ENCODE measurements at places on chromosomes 3 and 15.

DNA sequence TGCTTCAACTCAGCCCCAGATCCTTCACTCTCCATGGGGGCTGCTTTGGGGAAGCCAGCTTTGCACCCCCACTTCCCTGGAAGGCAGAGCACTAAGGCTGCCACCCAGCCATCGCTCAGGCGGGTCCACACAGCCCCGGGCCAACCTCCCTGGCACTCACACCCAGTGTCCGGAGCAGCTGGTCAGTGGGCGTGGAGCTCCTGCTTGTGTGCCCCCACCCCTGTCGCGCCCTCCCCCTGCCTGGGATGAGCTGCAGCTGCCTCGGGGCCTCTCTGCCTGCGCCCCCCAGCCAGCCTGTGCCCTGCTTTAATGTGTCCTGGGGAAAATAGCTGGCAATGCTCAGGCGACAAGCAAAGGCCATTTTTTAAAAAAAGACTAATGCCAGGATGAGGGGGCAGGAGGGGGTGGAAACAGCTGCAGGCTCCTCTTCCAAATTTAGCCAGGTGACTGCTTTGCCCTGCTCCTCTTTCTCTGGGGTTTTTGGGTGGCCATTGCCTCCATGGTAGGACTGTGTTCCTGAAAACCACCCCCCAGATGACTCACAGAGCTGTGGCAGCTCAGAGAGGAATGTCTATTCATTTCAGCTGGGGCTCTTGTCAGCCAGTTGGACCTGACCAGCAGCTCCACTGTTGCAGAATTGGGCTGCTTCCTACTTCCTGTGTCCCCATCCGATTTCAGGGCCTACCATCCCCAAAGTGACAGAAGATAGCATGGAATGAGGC, 65.0 kb downstream of the CEMIP start:
- no peaks in the 10 kb centered on the region for H3K36me3 ChIP-seq
- no peak overlapping the region for H3K4me3 ChIP-seq
- no peak overlapping the region for H3K27ac ChIP-seq
- no peak for DNase-seq
- H3K4me1 ChIP-seq, result no peaks in the 10 kb centered on the region

DNA sequence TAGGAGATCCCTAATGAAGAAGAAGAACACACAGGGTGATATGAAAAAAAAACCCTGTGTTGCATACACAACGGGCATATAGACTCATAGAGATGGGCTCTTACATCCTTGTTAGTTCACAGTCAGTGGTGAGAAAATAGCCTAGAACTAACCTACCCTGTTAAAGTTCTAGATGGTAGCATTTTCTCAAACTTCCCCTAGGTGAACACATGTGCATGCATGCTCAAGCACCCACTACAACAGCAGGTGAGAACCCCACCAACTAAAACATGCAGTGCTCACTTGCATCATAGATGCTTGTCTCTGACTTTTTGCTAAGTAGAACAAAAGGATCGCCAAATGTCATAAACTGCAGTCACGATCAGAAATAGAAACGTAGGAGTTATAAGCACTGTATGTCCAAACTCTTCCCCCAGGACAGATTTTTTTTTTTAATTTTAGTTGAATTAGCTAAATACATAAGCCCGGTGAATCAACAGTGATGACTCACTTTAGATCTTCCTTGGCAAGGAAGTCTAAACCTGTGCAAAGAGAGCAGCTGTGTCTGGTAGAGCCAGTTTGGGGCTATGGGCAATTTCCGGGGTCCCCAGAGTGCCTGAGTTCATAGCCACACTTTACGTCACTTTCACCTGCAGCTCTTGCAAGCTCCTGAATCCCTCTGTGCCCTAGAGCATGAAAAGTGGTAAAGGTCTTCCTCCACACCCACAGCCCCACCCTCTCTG, 96.2 kb upstream of the SEMA6D start:
- H3K27ac ChIP-seq, result no peak overlapping the region
- DNase-seq, result no peak
- no peaks in the 10 kb centered on the region for H3K4me1 ChIP-seq
- H3K27me3 ChIP-seq, result peaks cover 2% of the 10 kb centered on the region
- H3K4me3 ChIP-seq, result no peak overlapping the region
- no peaks in the 10 kb centered on the region for H3K36me3 ChIP-seq

DNA sequence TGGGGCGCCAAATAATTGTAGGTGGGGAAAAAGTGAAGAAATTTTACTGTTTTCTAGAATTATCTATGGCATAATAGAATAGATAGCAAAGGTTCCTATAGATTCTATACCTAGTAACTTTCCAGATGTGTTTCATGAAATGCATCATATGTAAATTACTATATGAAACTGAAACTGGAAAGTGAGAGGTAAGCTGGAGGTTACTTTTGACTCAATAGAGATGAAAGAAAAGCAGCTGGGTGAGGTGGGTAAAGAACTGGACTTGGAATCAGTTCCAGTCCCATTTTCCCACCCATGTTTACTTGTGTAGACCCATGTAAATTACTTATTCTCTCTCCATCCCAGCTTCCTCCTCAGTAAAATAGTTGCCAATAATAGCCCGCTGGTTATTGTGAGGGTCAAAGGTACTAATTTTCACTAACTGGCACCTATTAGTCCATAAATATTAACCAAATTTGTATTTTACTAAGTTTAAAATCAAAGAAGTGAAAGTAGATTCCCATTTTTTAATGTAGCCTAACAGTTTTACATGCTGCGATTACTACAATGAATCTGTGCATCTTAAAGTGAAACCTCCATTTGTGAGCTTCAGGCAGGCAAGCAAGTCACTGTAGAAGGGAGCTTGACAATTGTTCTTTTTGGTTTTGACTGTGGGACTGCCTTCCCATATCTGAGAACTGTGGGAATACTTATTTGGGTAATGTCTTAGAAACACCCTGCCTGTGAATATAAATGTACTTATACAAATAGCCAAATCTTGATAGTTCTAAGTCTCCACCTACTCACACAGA, 312.1 kb downstream of the SLC9A9 start:
- DNase-seq, result no peak
- peaks cover 3% of the 10 kb centered on the region for H3K27me3 ChIP-seq
- H3K4me3 ChIP-seq, result no peak overlapping the region
- no peak overlapping the region for H3K27ac ChIP-seq
- H3K36me3 ChIP-seq, result peaks cover 3% of the 10 kb centered on the region

- H3K36me3 ChIP-seq, result no peaks in the 10 kb centered on the region
- no peaks in the 10 kb centered on the region for H3K27me3 ChIP-seq
- no peak for DNase-seq
- H3K27ac ChIP-seq, result no peak overlapping the region
- H3K4me3 ChIP-seq, result no peak overlapping the region
- H3K4me1 ChIP-seq, result no peaks in the 10 kb centered on the region
Observed at GRCh38 chr3:21256932-21257331, 494.1 kb downstream of the ZNF385D start.

DNA sequence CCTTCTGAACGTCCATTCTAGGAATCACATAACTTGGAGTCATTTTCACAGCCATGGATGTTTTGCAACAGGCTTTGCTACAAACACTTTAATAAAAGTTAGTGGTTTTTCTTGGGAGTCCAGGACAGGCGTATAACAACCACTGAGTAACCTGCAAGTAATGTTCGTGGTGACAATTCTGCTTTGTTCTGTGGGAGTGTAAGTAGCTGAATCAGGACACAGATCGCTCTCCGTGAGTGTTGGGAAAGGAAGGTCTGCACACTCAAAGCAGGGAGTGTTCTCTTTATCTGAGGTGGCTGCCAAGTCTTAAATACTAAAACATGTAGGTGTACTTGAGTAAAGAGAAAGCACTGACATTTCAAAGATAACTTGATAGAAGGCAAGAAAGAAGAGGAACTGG, 7.9 kb upstream of the BNC1 start:
- H3K4me3 ChIP-seq, result no peak overlapping the region
- no peak for DNase-seq

- H3K36me3 ChIP-seq, result no peaks in the 10 kb centered on the region
- no peak for DNase-seq
- no peaks in the 10 kb centered on the region for H3K4me1 ChIP-seq
- no peak overlapping the region for H3K27ac ChIP-seq
- H3K27me3 ChIP-seq, result peaks cover 1% of the 10 kb centered on the region
- H3K4me3 ChIP-seq, result no peak overlapping the region
Observed at GRCh38 chr15:67307156-67307555, 52.6 kb downstream of the IQCH start.

DNA sequence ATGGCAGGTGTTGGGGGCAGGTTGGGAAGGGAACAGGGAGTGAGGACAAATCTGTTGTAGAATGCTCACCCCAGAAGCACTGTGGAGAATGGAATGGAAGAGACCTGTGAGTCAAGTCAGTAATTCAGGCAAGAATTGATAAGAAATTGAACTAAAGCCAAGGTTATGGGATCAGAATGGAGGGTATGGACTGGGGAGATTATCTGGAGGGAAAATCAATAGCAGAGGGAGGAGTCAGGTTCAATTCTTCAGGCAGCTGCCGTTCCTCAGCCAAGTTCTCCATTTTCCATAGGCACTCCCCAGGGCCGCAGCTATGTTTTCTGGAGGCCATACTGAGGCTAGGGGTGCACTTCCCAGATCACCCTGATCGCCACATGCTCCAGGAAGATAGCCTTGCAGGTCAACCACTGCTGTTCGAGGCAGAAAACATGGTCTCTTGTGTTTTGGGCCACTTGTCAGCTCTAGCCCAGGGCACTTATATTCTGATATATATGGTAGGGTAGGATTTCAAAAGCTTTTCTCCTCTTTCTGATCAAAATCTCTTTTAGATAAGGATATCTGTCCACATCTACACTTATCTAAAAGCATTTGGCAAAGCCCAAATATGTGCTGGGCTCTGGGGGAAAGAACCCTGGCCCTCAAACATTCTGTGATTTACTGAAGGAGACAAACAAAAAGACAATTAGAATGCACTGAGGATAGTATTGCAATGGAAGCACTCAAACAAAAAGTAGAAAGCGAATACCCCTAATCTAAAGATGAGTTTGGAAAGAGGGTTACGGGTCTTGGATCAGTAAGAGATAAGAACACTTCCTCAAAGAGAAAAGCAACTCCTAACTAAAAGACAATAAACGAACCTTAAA, 92.3 kb downstream of the TMEM212 start:
- H3K36me3 ChIP-seq, result no peaks in the 10 kb centered on the region
- no peak overlapping the region for H3K4me3 ChIP-seq
- no peaks in the 10 kb centered on the region for H3K27me3 ChIP-seq
- H3K27ac ChIP-seq, result no peak overlapping the region
- H3K4me1 ChIP-seq, result peaks cover 2% of the 10 kb centered on the region
- no peak for DNase-seq

DNA sequence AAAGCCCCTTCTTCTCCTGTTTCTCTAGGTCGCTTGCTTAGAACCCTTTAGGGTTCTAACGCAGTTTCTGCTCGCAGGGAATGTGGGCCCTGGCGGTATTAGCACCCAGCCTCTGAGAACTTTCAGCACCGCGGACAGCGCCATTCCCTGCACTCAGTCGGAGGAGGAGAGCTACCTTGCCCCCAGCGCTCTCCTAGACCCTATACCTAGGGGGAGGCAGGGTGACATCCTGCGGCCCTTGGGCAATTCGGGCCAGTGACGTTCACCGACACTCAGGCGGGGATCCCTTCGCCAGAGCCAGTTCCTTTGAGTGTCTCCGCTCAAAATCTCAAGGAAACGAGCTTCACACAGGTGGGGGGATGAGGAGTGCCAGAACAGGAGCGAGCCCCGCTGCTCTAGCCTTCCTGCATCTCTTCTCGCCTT, 1.3 kb downstream of the SLC7A14 start:
- H3K36me3 ChIP-seq, result no peaks in the 10 kb centered on the region
- peaks cover 19% of the 10 kb centered on the region for H3K27me3 ChIP-seq
- no peaks in the 10 kb centered on the region for H3K4me1 ChIP-seq
- DNase-seq, result peak; percentile 9
- H3K27ac ChIP-seq, result no peak overlapping the region
- no peak overlapping the region for H3K4me3 ChIP-seq

DNA sequence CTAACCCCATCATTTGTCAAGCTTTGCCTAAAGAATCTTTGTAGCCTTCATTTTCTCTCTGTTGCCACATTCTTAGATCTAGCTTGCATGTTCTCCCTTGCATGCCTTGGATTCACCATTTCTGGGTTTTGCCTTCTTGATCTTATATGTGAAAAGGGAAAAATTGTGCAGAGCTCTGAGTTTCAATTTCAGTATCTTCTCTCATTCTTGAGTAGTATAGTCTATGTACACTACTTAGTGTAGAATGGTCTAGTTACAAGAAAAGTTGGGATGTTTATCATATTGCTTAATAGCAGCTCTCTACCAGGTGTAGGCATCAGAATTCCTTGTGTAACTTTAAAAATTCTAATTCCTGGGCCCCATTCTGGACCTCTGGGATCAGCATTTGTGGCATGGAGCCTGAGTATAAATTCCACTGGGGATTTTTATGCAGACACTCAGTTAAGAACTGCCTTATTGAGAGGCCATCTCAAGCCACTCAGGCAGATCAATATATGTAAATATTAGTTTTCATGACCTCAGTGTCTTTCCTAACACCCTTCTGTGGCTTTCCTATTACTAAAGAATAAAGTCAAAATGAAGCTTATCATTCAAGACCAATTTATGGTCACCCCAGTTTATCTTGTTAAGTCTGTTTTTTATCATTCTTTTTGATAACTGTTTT, 23.4 kb downstream of the GTF2E1 start:
- H3K36me3 ChIP-seq, result no peaks in the 10 kb centered on the region
- DNase-seq, result no peak
- H3K27me3 ChIP-seq, result peaks cover 1% of the 10 kb centered on the region
- H3K27ac ChIP-seq, result no peak overlapping the region

DNA sequence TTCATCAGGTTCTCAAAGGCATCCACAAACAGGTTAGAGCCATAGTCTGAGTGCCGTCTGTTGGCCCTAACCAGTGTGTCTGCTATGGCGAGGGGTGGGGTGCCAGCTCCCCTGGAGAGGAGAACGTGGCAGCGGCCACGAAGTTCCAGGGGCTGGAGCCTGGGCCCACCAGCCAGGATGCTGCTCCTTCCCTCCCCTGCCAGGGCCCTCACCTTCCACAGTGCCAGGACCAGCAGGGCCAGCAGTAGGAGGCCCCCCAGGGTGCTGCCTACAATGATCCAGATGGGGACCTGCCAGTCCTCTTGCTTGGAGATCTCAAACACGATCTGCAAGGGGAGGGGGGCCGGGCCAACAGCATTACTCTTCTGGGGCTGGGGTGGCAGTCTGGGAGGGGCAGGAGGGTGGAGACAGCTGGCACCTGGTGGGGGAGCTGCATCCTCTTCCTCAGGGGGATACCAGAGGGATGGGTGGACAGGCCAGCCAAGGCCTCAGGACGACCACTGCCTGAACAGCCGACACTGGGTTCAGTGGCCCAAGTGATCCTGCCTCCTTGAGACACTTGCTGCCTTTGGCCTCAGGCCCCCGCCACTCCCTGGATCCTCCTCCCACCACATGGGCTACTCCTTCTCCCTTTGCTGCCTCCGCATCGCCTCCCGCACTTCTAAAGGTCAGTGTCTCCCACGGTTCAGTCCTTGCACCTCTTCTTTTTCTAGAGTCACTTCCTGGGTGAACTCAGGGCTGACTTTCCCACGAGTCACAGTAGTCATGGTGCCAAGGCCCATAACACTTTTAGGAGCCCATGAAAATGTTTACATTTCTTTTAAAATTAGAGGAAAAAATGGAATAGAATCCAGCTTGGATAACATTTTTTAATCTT, 26.3 kb downstream of the FEM1B start:
- peaks cover 6% of the 10 kb centered on the region for H3K27me3 ChIP-seq
- H3K36me3 ChIP-seq, result no peaks in the 10 kb centered on the region
- H3K27ac ChIP-seq, result no peak overlapping the region
- DNase-seq, result no peak
- H3K4me3 ChIP-seq, result no peak overlapping the region
- peaks cover 22% of the 10 kb centered on the region for H3K4me1 ChIP-seq
